Pulmonary artery endothelial cell (primary cell): ENCODE measurements at places on chromosomes 16 and 17. TPM values are rescaled to one million over a fixed set of nuclear protein-coding genes. Genes with fewer than 3 reads are reported as not detected.

Gene LYZL6
- not detected in 2 replicates for total RNA-seq

Gene NPIPB9
- 0.99 TPM in 1 of 2 replicates, not detected in the other for total RNA-seq

Gene ZNF594
- total RNA-seq, result 2.0 and 4.9 TPM in 2 replicates

Gene MYH3
- total RNA-seq, result 0.07 and 0.71 TPM in 2 replicates

Gene AANAT
- total RNA-seq, result not detected in 2 replicates

Gene NPTX1
- total RNA-seq, result 0.07 TPM in 2 replicates

Gene ACSM2A
- not detected in 2 replicates for total RNA-seq

Gene TBC1D3D
- total RNA-seq, result 0.32 TPM in 1 of 2 replicates, not detected in the other

Gene DYNLRB2
- 0.32 TPM in 1 of 2 replicates, not detected in the other for total RNA-seq

Gene CD300LB
- not detected in 2 replicates for total RNA-seq

Gene FAM171A2
- total RNA-seq, result 3.7 and 6.1 TPM in 2 replicates

Gene EPOP
- total RNA-seq, result 2.6 and 4.2 TPM in 2 replicates

Gene TP53TG3B
- total RNA-seq, result not detected in 2 replicates

Gene CSHL1
- not detected in 2 replicates for total RNA-seq

Gene GPR179
- not detected in 2 replicates for total RNA-seq

Gene MYH13
- not detected in 2 replicates for total RNA-seq

Gene TMC8
- total RNA-seq, result under 0.01 TPM in 1 of 2 replicates, not detected in the other

Gene HAS3
- total RNA-seq, result 1.1 and 4.1 TPM in 2 replicates

Gene PRR11
- 13.3 and 19.4 TPM in 2 replicates for total RNA-seq

Gene CCT6B
- total RNA-seq, result 0.11 and 0.59 TPM in 2 replicates

Gene CHST5
- total RNA-seq, result not detected in 2 replicates

Gene PTX4
- not detected in 2 replicates for total RNA-seq

Gene DPEP2
- total RNA-seq, result 0.42 TPM in 1 of 2 replicates, not detected in the other

Gene ASB16
- not detected in 2 replicates for total RNA-seq

Gene TMEM238L
- total RNA-seq, result not detected in 2 replicates

Gene FBXL16
- total RNA-seq, result 0.04 and 0.20 TPM in 2 replicates

Gene TADA2A
- total RNA-seq, result 15.8 and 22.8 TPM in 2 replicates

Gene PIMREG
- 24.3 and 47.6 TPM in 2 replicates for total RNA-seq

Gene TMEM235
- 0.21 TPM in 1 of 2 replicates, not detected in the other for total RNA-seq

Gene NTN1
- under 0.01 and 0.20 TPM in 2 replicates for total RNA-seq

Gene IGSF6
- total RNA-seq, result not detected in 2 replicates

Gene HIRIP3
- total RNA-seq, result 7.5 and 11.2 TPM in 2 replicates

Gene GDPD3
- total RNA-seq, result 0.53 and 0.81 TPM in 2 replicates

Gene CDRT15L2
- total RNA-seq, result not detected in 2 replicates

Gene DEXI
- 38.4 and 45.5 TPM in 2 replicates for total RNA-seq

Gene ATP1B2
- total RNA-seq, result not detected in 2 replicates

Gene TEPSIN
- 9.0 and 15.8 TPM in 2 replicates for total RNA-seq

Gene ZNF778
- 13.7 and 14.0 TPM in 2 replicates for total RNA-seq

Gene GUCY2D
- not detected in 2 replicates for total RNA-seq

Gene DUSP14
- total RNA-seq, result 33.2 and 49.5 TPM in 2 replicates

Gene SLC47A1
- total RNA-seq, result 9.8 and 11.6 TPM in 2 replicates

Gene GINS2
- total RNA-seq, result 8.8 and 13.3 TPM in 2 replicates

Gene CDR2L
- total RNA-seq, result 13.4 and 15.7 TPM in 2 replicates

Gene AIPL1
- total RNA-seq, result not detected in 2 replicates

Gene TEKT5
- not detected in 2 replicates for total RNA-seq

Gene OR1E1
- total RNA-seq, result not detected in 2 replicates
